ENCODE measurements at places on chromosomes 11 and 22. TPM values are rescaled to one million over a fixed set of nuclear protein-coding genes. Genes with fewer than 3 reads are reported as not detected.

DNA sequence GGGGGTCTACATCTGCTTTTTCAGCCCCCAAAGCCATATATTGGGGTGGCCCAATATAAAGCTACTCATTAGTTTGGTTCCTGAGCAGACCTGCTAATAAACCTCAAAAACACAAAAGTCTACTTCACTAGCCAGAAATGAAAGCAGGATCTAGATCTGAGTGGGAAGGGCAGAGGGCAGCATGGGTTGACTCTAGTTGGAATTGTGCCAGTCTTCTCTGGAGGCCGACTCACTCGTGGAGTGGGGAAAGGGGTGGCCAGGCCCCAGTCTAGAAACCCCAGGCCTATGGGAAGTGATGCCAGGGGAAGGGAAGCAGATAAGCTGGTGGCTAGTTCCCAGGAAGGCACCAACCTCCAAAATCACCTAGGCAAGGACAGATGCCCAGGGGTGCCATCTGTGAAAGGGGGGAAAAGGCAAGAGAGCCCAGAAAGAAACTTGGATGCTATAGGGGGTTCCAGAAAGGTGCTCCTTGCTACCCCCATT lies 5.3 kb downstream of the PATZ1 start:
- H3K4me1 ChIP-seq = peaks cover 27% of the 10 kb centered on the region
- no peak overlapping the region for H3K27ac ChIP-seq
- no peak overlapping the region for H3K4me3 ChIP-seq
- peaks cover 3% of the 10 kb centered on the region for H3K36me3 ChIP-seq
- no peaks in the 10 kb centered on the region for H3K27me3 ChIP-seq

DNA sequence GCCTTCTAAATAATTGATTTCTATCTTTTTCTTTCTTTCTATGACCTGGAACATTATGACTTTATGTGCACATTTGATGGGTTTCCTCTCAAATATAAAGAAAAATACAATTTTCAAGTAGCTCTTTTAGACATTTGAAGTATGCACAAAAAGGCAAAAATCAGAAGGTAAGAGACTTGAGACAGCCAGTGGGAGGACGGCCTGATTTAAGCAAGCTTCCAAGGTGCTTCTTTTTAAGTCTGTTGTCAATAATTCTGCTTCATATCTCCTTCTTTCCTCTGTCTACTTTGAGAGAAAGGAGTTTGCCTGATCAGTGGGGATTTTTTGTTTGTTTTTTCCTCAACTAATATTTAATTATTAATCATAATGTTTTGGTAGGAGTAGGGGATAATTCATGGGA lies 188.2 kb upstream of the ARHGAP20 start:
- no peak overlapping the region for H3K4me3 ChIP-seq
- H3K4me1 ChIP-seq = no peaks in the 10 kb centered on the region
- no peak for DNase-seq
- H3K27me3 ChIP-seq = no peaks in the 10 kb centered on the region
- no peak overlapping the region for H3K27ac ChIP-seq

DNA sequence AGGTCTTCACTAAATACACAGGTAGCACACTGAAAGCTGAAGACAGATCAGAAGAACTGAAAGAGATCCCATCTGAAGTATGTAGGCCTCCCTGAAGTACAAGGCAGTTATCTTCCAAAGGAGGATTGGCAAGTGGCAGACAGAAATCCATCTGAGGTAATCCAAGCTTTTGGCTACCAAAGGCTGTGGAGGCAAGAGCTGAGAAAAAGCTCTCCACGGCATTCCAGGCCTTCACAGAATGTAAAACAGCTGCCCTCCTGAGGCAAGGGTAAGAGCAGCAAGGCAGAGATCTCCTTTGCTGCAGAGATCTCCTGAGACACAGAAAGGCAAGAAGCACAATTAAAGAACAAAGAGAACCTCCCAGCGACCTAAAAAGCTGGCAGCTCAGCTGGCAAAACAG lies 19.1 kb downstream of the PIK3C2A start:
- H3K27ac ChIP-seq = no peak overlapping the region
- no peaks in the 10 kb centered on the region for H3K27me3 ChIP-seq
- DNase-seq = no peak
- no peaks in the 10 kb centered on the region for H3K4me1 ChIP-seq

GRCh38 chr11:123796226-123796625 lies 9.9 kb downstream of the OR6M1 start:
- H3K27me3 ChIP-seq = no peaks in the 10 kb centered on the region
- no peak for DNase-seq
- H3K36me3 ChIP-seq = no peaks in the 10 kb centered on the region

ALDH3B1 gene
- total RNA-seq = 7.2 TPM

All from prostate gland (tissue), 2 donors.